ENCODE measurements at places on chromosomes 13 and 19. TPM values are rescaled to one million over a fixed set of nuclear protein-coding genes. Genes with fewer than 3 reads are reported as not detected.
A peak's percentile ranks its signal among the peaks of the same experiment; 100 is the strongest.

Gene MBD3L3
- total RNA-seq: not detected

DNA sequence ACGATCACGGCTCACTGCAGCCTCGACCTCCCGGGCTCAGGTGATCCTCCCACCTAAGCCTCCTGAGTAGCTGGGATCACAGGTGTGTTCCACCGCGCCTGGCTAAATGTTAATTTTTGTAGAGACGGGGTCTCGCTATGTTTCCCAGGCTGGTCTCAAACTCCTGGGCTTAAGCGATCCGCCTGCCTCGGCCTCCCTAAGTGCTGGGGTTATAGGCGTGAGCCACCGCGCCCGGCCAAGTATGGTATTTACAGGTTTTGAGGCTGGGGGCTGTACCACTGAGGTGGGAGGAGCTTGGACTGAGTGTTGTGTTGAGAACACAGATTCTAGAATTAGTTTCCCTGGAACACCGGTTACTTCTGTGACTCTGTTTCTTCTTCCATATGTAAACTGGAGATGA lies 452 bp upstream of the PPM1N start:
- DNase-seq: no peak

- no peak for DNase-seq
Observed at GRCh38 chr19:45200568-45200967, 22.0 kb downstream of the BLOC1S3 start.

- peak; percentile 52 for DNase-seq
Observed at GRCh38 chr13:29496241-29496712, 99.2 kb downstream of the SLC7A1 start.

DNA sequence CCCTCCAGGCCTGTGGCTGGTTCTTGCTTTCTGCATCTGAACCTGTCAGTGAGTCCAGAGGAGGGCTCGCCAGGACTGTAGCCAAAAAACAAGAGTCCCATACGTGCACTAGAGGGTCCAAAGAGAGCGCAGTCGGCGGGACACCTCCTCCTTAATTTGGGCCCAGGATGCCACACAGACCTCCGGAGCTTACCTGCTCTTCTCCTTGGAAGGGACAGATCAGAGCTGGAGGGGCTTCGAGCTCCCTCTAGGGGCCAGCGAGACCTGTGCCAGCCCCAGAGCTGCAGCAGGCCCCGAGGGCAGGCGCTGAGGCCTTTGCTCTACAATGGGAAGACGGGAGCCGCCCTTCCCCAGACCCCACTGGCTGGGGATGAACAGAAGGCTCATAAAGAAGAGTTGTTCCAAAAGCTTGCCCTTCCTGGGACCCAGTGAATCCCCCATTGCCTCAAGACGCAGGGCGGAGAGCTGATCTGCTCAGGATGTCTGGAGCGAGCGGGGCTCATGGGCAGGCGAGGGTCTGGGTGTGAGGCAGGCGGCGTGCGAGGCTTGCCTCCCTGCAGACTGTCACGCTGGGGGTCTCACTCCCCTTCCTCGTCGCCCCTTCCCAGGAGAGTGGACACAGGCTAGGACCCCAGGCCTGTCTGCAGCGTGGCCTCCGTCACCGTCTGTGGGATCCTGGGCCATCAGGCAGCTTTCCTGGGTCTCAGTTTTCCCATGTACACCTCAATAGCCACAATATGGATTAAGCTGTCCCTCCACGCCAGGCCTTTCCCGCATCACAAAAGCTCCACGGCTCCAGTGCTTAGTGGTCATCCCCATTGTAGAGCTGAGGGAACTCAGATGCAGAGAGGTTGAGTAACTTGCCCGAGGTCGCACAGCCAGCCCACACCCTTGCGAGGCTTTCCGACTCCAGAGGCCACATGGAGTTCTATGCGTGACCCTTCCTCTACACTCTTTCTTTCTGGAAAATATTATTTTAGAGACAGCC lies 46.9 kb upstream of the VSTM2B start:
- DNase-seq: no peak

- no peak for DNase-seq
Observed at GRCh38 chr13:93660391-93661063, 433.9 kb downstream of the GPC6 start.

DNA sequence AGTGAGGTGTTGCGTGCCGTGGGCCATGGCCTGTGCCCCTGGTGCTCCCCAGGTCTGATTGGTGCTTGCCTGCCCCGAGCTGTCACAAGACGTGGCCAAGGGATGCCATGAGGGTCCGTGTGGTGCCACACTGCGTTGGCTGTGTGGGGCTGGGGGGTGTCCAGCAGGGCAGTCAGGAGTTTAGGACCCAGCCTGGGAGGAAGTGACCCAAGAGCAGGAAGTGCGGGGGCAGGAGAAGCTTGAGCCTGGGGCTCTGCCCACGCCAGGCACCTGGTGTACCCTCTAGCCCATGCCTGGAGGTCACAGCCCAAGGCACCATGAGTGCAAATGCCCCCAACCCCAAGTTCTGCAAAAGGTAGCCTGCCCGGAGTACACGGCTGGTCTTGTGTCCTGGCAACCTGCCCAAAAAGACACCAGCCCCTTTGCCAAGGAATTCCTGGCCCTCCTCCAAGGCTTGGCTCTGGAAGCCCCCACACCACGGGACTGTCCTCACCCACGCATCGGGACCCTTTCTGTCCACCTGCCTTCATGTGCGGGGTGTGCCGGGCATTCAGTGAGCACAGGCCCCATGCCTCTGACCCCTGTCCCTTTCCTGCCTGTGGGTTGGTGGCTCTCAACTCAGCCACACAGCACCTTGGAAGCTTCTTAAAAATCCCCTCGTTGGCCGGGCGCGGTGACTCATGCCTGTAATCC lies 24.9 kb downstream of the MPND start:
- DNase-seq: peak; percentile 49

- no peak for DNase-seq
Observed at GRCh38 chr19:38182536-38183210, 41.3 kb downstream of the DPF1 start.

DNA sequence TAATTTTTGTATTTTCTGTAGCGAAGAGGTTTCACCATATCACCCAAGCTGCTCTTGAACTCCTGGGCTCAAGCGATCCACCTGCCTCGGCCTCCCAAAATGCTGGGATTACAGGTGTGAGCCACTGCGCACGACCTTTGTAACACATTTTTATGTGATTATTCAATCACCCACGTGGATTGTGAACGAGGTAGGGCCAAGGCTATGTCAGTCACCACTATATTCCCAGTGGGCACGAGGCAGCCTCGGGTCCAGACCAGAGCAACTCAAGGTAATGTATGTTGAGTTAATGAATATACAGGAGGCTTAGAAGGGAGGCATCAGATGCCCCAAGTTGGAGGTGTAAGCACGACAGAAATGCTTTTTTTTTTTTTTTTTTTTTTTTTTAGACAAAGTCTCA lies 8.9 kb downstream of the PTGIR start:
- DNase-seq: no peak

DNA sequence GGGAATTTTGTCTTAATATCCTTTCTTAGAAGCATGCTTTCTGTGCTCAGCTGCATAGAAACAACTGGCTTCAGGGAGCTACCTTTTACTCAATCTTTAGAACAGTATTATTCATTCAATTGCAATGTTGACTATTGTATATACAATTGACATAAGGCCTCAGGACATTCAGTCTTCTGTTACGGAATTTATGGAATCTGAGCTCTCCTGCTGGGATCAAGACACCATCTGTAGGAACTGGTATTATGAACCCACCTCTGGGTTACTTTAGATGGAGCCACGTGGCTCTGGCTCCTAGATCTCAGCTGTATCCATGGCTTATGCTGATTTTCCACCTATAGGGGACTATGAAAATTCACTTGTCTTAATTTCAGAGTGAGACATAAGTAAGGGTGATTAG lies 716.2 kb upstream of the GPC6 start:
- DNase-seq: no peak

GRCh38 chr19:28535352-28535775 lies 677.6 kb downstream of the UQCRFS1 start:
- no peak for DNase-seq

Measured in uterus (tissue), 4 donors.